ENCODE measurements at places on chromosomes 2 and 18. TPM values are rescaled to one million over a fixed set of nuclear protein-coding genes. Genes with fewer than 3 reads are reported as not detected.

DNA sequence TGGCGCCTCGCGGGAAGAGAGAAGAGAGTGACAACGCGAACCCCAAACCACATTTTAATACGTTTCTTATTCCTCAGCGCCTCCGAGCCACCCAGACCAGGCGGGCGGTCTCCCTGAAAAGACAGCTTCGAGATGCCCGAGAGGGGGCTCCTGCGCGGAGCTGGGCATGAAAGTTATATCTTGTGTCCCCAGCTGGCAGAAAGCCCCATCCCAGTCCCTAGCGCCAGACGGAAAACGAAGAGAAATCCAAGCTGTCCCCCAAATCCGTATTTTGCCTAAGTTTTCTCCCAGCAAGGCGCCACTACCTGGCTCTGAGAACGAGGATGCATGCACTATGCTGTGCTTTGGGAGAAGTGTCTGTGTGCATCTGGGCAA, 797 bp downstream of the NXPH2 start:
- no peak for DNase-seq

DNA sequence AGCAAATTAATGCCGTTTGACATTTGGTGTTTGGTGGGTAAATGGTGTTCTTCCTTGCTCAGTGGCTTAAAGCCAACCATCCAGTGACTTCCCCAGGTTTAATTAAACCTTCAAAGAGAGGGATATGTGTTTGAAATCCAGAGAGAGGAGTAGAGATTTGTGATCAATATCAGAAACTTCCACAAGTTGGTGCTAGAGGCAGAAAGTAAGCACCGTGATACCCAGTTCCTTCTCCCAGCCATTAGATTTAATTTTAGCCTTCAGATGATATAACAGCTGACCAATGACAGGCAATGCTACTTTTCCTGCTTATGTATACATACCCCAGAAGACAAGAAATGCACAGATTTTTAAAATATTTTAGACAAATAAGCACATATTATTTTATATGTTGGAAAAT, 398.5 kb downstream of the CDH2 start:
- no peak for DNase-seq

GRCh38 chr2:216043949-216044348, 30.6 kb upstream of the MREG start:
- no peak for DNase-seq

DNA sequence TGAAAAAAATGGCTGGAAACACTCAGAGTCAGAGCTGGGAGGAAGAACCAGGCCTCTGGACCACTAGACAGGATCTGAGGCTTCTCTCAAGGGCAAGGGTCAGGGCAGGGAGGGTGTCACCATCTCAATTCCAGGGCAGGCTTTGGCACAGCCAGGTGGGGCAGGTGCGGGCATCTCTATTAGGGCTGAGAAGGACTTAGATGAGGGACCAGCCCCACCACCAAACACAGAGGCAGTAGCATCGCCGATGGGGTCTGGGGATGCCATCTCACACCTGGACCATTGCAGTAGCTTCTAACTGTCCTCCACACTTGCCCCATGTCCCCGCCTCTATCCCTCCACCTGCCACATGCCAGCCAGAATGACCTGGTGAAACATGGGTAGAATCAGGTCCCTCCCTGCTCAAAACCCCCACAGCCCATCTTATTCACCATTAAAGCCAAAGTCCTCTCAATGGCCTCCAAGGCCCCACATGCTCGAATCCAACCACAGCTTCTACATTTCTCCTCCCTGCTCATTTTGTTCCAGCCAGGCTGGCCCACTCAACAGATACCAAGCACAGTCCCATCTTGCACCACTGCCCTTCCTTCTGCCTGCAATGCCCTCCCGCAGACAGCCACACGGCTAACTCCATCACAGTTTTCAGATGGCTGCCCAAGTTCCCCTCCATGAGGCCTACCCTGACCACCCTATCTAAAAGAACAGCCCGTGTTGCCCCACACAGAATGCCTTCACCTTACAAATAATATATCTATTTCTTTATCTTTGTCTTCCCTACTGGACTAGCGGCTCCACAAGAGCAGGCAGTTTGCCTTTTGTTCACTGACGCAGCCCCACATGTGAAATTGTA, 177.4 kb downstream of the SMAD2 start:
- no peak for DNase-seq

GRCh38 chr2:97728091-97728731, 14.8 kb downstream of the ZAP70 start:
- no peak for DNase-seq

- no peak for DNase-seq
Measured at GRCh38 chr2:152861349-152861942, 143.0 kb downstream of the ARL6IP6 start.

The PDCL3 gene
- polyA plus RNA-seq: 43.1 TPM

The CIB4 gene
- 0.80 TPM for polyA plus RNA-seq

- no peak for DNase-seq
Measured at GRCh38 chr2:195741191-195741590, 84.2 kb downstream of the SLC39A10 start.

DNA sequence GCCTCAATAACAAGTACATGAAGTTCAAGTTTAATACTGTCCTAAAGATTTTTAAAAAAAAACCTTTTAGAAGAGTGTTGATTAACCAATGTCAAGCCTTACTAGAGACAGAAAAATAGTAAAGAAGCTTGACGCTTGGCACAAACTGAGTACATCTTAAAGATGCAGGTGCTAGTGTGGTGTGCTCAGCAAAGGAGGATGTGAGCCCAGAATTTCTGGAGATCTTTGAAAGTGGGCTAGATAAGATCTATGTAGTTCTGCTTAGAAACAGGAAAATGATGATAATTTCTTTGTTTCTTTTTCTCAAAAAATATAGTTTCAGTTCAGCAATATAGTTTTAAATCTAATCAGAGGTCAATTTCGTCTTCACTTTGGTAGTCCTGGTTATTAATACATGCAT, 118.3 kb upstream of the KLHL14 start:
- no peak for DNase-seq

- DNase-seq: no peak
Measured at GRCh38 chr2:56170988-56171387, 12.8 kb upstream of the CCDC85A start.

GRCh38 chr2:179017773-179018357, 32.1 kb downstream of the CCDC141 start:
- DNase-seq: no peak

DNA sequence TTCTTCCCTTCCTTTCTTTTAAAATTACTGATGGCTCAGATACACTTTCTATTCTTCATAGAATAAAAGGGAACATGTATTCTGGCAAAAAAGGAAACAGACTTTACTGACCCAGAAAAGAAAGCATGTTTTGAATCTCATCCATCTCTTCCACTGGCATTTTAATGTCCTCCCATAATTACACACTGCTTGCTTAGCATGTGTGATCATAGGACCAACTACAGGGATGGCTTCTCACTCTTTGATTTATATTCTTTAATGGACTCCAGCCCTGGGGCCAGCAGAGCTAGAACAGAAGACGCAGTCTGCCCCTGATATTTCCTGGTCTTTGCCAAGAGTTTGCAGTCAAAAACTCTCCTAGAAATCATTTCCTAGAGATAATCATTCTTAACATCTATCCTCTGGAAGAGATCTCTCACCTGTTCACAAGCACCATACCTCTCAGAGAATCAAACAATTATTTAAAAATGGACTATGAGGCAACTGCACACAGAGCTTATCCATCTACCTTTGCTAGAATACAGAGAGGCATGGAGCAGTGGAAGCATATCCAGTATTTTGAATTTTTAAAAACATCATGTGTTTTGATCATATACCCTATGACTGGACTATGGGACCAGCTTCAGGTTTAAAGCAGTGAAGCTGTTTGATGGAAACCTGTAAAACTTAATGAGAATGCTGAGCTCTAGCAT, 429.1 kb downstream of the NRXN1 start:
- DNase-seq: peak; percentile 14

- peak; percentile 8 for DNase-seq
Measured at GRCh38 chr18:23662309-23663263, at the start of gene ANKRD29. TSS of gene ANKRD29 (minus strand) at chr18:23662911. CDS start at chr18:23662730, 181 bp downstream.

GRCh38 chr18:51054764-51055163, 24.8 kb downstream of the SMAD4 start:
- no peak for DNase-seq

- DNase-seq: no peak
Measured at GRCh38 chr2:71664161-71664560, 210.8 kb downstream of the DYSF start.

- no peak for DNase-seq
Measured at GRCh38 chr18:72846736-72847533, 20.9 kb downstream of the NETO1 start.

The NDC80 gene
- polyA plus RNA-seq: 25.2 TPM

DNA sequence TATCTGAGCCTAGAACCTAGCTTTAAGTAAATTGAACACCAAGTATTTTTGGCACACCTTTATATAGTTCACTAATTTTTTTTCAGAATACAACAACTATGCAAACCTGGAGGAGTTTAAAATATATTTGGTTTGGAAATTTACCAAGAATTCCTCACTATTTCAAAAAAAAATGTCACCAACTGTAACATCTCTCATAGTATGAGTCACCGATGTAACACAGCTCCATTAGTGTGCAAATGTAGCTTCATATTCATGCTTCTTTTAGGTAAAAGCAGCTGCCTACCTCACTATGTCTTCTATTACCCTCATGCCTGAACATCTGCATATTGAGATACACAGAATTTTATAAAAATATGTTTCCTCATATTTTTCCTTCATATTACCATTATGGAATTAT, 80.5 kb downstream of the NRXN1 start:
- no peak for DNase-seq

DNA sequence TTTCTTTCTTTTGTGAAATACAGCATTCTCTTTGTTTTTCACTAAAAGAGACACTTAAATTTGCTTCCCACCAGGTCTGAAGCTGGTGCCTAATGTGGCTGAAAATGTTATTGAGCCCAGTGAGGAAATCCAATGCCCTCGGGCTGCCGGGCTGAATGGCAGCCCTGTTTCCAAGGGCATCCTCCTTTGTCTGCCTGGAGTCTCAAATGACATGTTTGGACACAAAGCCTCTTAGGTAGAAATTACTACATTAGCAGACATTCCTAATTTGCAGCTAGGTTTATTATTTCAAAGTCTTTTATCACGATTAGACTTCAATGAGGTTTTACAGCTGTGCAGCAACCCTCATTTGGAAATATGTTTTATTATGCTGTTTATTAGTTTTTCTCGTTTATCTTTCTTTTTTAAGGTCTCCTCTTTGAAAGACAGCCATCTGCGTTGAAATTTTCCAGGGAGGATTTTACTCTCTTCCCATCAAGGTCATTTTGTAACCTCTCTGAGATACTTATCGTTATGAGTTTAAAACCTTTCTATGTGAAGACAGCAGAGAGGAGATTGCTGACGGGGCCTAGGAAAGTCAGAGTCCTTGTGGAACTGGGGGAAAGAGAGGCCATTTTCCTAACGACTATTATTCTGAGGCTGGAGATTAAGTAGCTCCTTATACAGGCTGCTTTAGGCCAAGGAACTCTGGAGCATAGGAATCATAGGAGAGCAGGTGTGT, 59.0 kb upstream of the ZNF532 start:
- no peak for DNase-seq

The ALLC gene
- polyA plus RNA-seq: not detected

DNA sequence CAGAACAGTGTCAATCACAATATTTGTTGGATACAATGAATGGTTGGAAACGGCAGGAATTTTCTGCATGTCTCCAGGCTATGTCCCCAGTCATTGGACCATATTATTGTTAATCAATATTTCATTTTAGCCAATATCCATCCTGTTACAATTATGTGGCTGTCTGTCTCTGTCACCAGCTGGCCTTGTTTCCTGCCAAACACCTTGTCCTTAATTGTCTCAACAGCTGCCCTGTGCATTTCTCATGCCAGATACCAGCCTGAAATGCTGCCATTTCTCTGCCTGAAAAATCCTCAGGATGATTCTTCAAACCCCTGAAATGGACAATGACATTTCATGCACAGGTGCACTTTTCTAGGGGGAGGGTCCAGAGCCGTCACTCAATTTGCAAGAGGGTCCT, 170.6 kb downstream of the ALPK2 start:
- DNase-seq: no peak

DNA sequence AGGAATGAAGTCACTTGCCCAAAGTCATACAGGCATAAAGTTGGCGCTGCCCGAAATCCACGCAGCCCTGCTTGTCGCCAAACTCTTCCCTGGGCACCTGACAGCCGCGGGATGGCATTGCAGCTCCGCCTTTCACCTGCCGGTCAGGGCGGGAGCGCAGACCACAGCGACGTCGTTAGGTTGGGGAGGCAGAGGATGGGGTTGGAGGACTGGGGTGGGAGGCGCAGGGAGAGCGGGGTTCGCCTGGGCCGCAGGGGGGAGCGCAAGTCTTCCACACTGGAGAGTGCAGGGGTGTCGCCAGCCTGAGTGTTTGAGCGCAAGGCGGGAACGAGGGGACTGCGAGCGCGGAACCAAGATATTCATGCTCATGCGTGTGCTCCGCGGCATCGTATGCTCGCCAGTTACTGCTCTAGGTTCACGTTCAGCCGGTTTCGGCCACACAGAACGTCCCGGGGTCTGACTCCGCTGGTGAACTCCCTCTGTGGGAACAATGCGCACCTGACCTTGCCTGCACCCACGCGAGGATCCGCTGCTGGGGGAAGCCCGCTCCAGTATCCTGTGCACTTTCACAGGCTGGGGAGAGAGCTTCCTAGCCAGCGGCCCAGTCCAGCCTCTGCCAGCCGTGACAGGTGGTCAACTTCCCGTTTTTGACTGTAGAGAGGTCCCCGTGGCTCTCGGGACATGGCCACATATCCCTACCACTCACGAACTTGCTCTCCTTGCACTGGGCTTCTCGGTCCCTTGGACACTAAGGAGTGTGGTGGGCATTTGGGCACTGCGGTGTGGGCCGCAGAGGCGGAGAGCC, 767 bp upstream of the NPPC start:
- DNase-seq: peak; percentile 64

The ABCB11 gene
- not detected for polyA plus RNA-seq

DNA sequence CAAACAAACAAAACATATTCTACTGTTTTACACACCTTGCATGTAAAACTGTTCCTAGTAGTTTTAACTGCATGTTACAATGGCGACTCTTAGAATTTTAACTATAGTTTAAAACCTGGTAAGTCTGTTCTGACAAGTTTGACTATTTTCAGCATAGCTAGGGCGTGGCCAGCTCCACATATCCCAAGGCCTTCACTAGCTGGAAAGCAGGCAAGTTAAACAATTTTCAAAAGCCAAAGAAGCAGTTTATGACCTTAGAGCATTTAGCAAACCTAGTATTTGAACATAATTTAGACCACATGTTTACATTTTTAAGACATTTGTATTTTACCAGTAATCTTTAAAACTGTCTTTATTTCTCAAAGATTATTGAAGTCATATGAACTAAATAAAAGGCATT, 402.8 kb upstream of the SYT4 start:
- no peak for DNase-seq

DNA sequence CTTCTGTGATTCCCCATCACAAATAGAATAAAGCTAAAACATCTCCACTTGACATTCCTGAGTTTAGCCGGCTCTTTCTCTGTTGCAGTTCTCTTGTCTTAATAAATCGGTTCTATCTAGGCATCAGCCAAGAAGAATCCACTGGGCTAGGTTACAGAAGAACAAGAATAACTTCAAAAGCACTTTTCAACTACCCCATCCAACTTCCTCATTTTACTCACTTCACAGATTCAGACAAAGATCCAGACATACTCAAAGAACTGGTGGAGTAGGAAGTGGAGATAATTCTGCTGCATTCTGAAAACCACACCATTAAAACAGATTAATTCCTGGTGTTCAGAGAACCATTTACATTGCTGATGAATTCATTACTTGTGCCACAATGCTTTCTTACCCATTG, 9.6 kb upstream of the ALPK2 start:
- no peak for DNase-seq

All from right renal pelvis (tissue), 4 donors.